MG63 (cell line): ENCODE measurements at places on chromosomes 12 and 14. TPM values are rescaled to one million over a fixed set of nuclear protein-coding genes. Genes with fewer than 3 reads are reported as not detected.

Gene ACTR6
- 18.4 and 37.0 TPM in 2 replicates for total RNA-seq

Gene FAR2
- 19.5 and 30.8 TPM in 2 replicates for total RNA-seq

Gene DHRS4
- total RNA-seq, result 32.4 and 35.9 TPM in 2 replicates

Gene TAS2R42
- total RNA-seq, result not detected in 2 replicates

Gene RIMBP2
- total RNA-seq, result 0.76 TPM in 1 of 2 replicates, not detected in the other

Gene GYS2
- total RNA-seq, result not detected in 2 replicates

Gene CLEC1A
- 0.30 TPM in 1 of 2 replicates, not detected in the other for total RNA-seq

Gene CBLN3
- 2.0 TPM in 1 of 2 replicates, not detected in the other for total RNA-seq

Gene A2M
- 0.07 TPM in 1 of 2 replicates, not detected in the other for total RNA-seq

Gene CNTN1
- total RNA-seq, result not detected in 2 replicates

Gene HOXC10
- total RNA-seq, result 19.8 and 27.4 TPM in 2 replicates

Gene AMDHD1
- 0.10 TPM in 1 of 2 replicates, not detected in the other for total RNA-seq

Gene CCDC197
- total RNA-seq, result not detected in 2 replicates

Gene SLCO1B1
- total RNA-seq, result not detected in 2 replicates

Gene AGAP2
- not detected in 2 replicates for total RNA-seq

Gene HIGD1C
- not detected in 2 replicates for total RNA-seq

Gene PIWIL1
- not detected in 2 replicates for total RNA-seq

Gene TAC3
- 0.36 TPM in 1 of 2 replicates, not detected in the other for total RNA-seq

Gene STYK1
- not detected in 2 replicates for total RNA-seq

Gene PLEK2
- total RNA-seq, result 2.2 TPM in 1 of 2 replicates, not detected in the other

Gene HOXC12
- 1.5 and 1.9 TPM in 2 replicates for total RNA-seq

Gene OLR1
- 8.6 and 15.3 TPM in 2 replicates for total RNA-seq

Gene MYF5
- total RNA-seq, result not detected in 2 replicates

Gene SERPINA1
- 0.89 and 27.3 TPM in 2 replicates for total RNA-seq

Gene RDH16
- total RNA-seq, result not detected in 2 replicates

Gene SPTLC2
- 5.7 and 10.9 TPM in 2 replicates for total RNA-seq

Gene SLC24A4
- 0.07 TPM in 1 of 2 replicates, not detected in the other for total RNA-seq

Gene TPI1
- total RNA-seq, result 1,500 and 1,845 TPM in 2 replicates

Gene COQ6
- 63.1 and 68.3 TPM in 2 replicates for total RNA-seq

Gene FLVCR2
- 0.43 and 0.72 TPM in 2 replicates for total RNA-seq

Gene SALL2
- 0.36 and 0.81 TPM in 2 replicates for total RNA-seq

Gene PLA2G1B
- not detected in 2 replicates for total RNA-seq

Gene PRB2
- not detected in 2 replicates for total RNA-seq

Gene DLK1
- not detected in 2 replicates for total RNA-seq

Gene LTBP2
- total RNA-seq, result 4.4 and 4.5 TPM in 2 replicates

Gene SLC35F4
- total RNA-seq, result not detected in 2 replicates

Gene SRGAP1
- total RNA-seq, result 0.81 and 0.99 TPM in 2 replicates

Gene ACSM4
- not detected in 2 replicates for total RNA-seq

Gene KRT3
- total RNA-seq, result not detected in 2 replicates

Gene FITM1
- total RNA-seq, result 0.79 TPM in 1 of 2 replicates, not detected in the other

Gene NPFF
- not detected in 2 replicates for total RNA-seq

Gene RAD51B
- 2.6 and 7.2 TPM in 2 replicates for total RNA-seq

Gene DBX2
- not detected in 2 replicates for total RNA-seq

Gene PRH2
- total RNA-seq, result not detected in 2 replicates

Gene LRRC23
- 2.7 and 49.9 TPM in 2 replicates for total RNA-seq

Gene MON2
- total RNA-seq, result 17.5 and 17.7 TPM in 2 replicates
